ENCODE measurements at places on chromosomes 7 and 10.

- DNase-seq = no peak
These were observed 331.8 kb downstream of the NRG3 start for GRCh38 chr10:82206831-82207230.

GRCh38 chr10:128985036-128985435 lies 482.0 kb upstream of the MGMT start:
- no peak for DNase-seq

DNA sequence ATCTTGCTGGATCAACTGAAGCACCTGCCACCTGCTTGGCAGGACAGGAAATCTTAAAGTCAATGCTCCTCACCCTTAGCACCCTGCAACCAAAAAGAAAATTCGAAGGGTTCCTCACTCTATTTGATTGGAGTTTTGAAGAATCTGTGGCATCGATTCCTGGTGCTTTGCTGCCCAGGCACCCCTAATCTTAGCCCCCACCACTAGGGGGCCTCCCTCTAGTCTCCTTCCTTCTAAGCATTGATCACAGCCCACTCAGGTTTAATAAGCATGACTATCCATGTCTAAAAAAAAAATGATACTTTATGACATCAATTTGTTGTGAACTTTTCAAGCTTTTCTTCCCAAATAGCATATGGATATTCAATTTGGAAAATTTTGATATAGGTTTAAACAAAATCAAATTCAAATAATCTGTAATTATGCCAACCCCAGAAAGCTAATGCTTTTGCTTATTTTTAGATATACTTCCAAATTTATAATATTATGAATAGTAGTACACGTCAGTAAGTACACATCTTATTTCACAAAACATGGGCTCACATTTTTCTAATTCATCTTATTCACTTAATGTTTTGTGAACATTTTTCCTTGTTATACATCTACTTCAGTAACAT lies 45.3 kb downstream of the NRG3 start:
- no peak for DNase-seq

DNA sequence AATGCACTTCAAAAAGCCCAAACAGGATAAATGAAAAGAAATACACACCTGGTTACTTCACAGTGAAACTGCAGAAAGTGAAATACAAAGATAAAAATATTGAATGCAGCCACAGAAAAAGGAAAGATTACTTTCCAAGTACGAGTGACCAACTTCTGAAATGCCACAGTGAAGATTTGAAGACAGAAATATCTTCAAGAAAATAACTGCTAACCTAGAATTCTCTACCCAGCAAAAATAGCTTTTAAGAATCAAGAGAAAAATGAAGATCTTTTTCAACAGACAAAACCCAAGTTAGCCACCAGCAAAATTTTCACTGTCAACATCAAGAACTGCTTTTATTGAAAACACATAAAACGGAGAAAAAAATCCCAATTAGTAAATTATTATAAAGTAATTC lies 46.2 kb downstream of the SMURF1 start:
- DNase-seq = no peak

DNA sequence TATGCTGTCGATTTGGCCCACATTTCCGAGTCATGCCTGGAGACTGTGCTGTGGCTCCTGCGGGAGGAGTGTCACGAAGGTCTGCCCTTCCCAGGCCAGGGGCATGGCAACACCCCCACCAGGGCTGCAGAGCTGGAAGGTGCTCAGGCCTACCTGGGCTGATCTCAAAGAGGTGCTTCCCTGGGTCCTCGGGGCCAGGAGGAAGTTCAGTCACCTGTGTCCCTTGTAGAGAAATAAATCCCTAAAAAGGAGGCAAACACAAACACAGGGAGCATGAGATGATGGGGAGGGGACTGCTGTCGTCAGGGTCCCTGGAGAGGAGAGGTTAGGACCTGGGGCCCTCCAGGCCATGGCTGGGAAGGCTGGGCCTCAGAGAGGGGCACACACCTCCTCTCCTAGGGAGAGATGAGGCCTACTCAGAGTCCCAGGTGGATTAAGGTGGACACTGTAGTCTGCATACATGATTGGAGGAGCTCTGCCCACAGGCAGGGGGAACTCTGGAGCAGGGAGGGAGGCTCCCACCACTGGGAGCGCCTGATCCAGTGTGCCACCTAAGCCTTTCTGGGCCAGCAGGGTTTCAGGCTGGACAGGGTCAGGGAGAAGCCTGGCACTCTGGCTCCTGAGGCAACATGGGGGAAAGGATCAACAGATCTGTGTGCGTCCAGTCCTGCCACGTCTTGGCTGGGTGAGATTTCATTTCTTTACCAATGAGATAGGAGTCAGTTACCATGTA lies 49.4 kb downstream of the ARHGAP22 start:
- DNase-seq = no peak

DNA sequence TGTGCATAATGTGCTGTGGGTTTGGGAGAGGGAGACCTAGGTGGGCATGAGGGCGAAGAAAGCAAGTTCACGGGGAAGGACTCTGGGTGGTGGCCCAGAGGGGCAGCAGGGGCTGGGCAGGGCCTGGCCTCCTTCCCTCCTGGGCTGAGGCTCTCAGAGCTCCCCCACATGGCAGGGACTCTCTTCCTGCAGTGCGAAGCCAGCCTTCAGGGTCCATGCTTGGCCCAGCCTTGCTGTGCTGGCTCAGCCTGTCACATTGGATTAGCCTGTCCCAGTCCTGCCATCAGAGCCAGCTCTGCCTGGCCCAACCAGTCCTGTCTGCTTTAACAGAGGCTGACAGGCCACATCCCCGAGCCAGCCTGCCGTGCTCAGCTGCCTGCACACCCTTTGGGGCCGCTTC lies 20.4 kb upstream of the ZNF488 start:
- DNase-seq = no peak

GRCh38 chr10:125264091-125264490 lies 103.7 kb upstream of the CTBP2 start:
- no peak for DNase-seq

DNA sequence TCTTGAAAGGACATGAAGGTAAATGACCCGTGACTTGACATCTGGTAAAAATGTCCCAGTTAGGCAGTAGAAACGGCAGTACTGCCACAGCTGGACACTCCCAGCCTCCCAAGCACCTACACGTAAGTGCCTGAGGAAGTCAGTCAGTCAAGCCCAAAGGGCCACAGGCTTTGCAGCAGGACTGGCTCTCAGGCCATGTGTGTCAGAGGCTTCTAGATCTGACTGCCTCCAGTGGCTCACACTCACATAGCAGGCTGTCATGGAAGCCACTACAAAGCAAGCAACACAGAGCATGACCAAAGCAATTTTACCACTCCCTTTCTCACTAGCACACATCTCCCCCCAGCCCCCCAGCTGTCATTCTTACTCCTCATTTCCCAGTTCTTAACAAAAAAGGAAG lies 17.8 kb upstream of the CCNJ start:
- no peak for DNase-seq

- DNase-seq = no peak
These were observed 118.8 kb downstream of the IQUB start for GRCh38 chr7:123415625-123416024.

GRCh38 chr7:75951506-75951905 lies 36.6 kb downstream of the POR start:
- DNase-seq = no peak

DNA sequence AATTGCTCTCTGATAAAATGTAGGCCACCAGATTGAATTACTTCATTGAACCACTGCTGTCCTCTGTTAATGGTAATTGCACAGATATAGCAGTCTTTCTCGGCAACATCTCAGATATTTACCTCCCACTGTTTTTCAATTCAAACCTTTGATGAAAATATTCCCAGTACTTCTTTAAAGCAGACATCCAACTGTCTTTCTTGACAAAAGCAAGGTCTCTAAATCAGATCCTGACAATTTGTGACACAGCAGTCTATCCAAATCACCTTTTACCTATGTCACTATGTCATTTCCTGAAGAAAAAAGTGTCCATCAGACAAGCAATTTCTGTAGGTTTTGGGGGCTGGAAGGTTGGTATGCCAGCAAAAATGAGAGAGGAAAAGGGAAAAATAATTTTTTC lies 555.7 kb downstream of the AUTS2 start:
- no peak for DNase-seq

DNA sequence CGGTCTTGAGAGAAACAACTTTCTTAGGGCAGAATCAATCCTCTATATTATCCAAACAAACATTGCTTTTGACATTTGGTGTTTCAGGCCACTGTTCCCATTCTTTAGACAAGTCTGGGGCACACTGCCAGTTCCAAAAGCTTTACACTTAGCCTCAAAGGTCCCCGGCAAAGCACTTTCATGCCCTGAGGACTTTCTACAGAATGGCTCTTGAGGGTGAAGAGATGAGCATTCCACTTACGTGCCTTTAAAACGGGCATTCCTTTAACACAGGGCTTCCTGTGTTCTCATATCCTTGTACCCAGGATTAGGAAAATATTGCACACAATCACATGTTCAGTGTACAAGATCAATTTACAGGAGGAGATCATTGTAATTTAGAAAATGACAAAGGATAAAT lies 13.1 kb upstream of the TMEM213 start:
- DNase-seq = no peak

DNA sequence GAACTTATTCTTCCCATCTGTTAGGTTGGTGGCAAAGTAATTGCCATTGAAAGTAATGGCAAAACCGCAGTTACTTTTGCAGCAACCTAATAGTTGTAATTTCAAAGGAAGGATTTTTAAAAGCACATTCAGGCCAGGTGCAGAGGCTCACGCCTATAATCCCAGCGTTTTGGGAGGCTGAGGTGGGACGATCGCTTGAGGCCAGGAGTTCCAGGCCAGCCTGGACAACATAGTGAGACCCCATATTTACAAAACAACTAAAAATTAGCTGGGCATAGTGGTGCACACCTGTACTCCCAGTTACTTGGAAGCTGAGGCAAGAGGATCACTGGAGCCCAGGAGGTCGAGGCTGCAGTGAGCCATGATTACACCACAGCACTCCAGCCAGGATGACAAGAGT lies 374.9 kb downstream of the GALNT17 start:
- DNase-seq = no peak

DNA sequence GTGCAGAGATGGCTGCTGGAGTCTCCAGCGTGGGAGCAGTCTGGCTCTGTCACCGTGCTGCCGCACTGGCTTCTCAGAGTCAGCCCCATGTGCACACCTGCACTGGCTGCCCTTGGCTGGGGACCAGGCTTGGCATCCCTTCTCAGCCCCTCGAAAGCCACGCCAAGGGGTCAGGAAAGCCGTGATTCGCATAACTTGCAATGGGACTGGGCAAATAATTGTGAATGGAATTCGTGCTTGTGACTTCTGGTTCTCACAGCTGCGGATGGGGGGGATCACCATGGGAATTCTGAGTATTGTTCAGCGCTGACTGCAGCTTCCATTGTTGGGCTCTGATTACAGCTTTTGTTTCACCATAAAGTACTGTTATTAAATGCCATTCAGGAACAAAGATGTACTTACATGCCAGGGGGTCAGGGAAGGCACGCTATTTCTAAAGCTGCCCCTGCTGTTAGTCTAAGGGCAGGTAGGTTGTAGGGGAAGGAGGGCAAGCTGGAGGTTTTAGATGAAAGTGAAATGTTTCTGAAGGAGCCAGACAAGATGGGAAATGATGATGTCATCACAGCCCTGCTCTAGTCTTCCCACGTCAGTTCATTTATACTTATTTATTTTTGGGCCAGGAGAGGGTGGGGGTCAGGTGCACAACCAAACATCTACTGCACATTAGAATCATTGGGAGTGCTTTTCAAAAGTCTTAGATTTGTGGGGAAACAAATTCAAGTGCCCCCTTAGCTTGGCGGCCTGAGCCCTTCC lies 5.8 kb upstream of the PLEKHA1 start:
- DNase-seq = no peak

- no peak for DNase-seq
These were observed 303.3 kb downstream of the SUGCT start for GRCh38 chr7:40437936-40438634.

GRCh38 chr7:157827045-157827862 lies 490.4 kb downstream of the DNAJB6 start:
- DNase-seq = no peak

GRCh38 chr7:131747658-131748232 lies 191.3 kb upstream of the PODXL start:
- DNase-seq = no peak

DNA sequence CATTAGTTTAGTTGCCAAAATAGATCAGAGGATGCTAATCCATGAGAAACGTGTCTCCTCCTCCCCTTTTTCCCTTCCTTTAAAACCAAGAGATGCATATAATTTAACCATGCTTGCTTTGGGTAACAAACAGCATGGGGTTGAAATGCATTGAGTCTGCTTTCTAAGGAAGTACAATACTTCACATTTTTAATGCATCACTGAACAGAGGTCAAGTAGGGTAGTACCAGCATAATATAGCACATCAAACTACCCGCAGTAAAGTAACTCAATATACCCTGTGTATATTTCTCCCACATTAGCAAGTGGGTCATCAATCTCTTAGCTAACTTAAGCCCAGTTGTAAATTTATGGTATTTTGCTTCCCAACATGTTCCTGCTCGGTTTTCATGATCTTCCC lies 239.3 kb upstream of the SEMA3C start:
- DNase-seq = no peak
